Sciatic nerve (tissue), 2 donors: ENCODE measurements at places on chromosomes 4 and X.

- DNase-seq: no peak
Observed at GRCh38 chr4:73070074-73070390, 516 bp upstream of the COX18 start.

DNA sequence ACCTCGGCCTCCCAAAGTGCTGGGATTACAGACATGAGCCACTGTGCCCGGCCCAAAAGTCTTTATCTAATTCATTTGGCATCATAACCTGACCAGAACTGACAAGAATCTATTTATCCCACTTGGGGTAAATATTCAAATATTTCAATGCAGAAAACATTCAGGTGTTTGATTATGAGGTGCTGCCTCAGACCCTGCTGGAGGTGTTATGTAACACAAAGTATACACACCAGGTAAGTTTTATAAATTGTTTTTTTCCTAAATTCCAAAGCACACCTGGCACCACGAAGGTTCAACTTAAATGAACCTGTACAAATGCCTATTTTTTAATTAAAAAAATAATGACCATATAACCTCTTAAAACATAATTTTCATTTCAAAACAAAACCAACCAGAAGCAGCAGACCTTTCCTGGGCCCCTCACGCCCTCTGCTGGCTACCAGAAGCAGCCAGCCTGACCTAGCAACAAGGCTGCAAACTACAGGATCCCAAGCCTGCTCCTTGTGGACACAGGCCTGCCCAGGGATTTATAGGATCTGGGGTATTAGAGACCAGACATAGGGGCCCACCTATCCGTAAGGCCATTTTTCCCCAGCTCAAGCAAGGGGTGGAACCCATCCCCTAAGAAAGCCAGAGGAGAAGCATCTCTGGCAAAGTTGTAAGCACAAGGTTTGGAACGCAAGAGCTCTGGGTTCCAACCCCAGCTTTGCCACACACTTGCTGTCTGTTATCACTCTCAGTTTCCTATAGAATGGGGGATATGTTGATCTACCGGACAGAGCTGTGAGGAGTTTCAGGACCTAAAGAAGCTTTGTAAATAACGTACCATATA lies 11.7 kb downstream of the OTUD5 start:
- DNase-seq: peak; percentile 63

- DNase-seq: no peak
Observed at GRCh38 chr4:44368413-44369167, 80.0 kb downstream of the KCTD8 start.

DNA sequence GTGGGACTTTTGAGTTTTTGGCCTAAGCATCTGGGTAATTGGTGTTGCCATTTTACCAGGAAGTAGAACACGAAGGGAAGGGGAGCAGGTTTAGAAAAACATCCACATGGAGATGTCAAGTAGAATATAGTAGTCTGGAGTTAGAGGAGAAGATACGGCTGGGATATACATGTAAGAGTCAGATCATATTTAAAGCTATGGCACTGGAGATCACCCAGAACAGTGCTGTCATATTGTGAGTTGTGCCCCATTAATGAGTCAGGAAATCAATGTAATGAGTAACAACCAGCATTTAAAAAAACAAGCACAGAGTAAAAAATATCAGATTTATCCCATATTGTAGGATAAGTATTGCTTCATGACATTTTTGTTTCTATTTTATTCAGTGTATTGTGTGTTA lies 4.2 kb downstream of the GSTCD start:
- no peak for DNase-seq

- DNase-seq: no peak
Observed at GRCh38 chr4:2615821-2616220, 79.4 kb downstream of the FAM193A start.

DNA sequence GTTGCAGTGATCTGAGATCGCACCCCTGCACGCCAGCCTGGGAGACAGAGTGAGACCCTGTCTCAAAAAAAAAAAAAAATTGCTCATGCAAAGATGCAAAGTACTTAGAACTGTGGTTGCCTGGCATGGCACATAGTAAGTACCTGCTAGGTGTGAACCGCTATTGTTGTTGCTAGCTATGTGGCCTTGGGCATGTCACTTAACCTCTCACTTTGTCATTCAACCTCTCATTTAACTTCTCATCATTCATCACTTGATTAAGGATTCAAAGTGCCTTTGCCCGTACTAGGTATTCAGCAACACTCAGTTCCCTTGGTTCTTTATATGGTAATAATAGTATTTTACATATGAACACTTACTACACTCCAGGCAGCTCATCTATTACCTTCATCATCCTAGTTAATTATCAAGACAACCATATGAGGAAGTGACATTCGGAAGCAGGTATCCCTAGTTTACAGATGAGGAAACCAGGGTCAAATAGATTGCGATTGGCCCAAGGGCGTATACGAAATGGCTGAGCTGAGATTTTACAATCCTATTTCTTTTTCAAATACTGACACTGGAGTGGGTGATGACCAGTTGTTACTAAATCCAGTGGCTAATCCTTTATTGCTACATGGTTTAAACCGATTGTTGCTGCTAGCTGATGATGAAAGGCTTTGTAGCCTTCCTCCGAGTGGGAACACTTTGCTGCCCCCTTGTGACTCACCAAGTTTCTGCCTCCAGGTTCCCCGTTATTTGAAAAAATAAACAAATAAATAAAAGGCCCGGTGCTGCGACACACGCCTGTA lies 28.8 kb upstream of the SOWAHD start:
- DNase-seq: peak; percentile 72

GRCh38 chrX:153599192-153600031 lies 473 bp upstream of the CCNQ start:
- peak; percentile 91 for DNase-seq
